AG09309 (cell line): ENCODE measurements at places on chromosomes 2 and 18.

DNA sequence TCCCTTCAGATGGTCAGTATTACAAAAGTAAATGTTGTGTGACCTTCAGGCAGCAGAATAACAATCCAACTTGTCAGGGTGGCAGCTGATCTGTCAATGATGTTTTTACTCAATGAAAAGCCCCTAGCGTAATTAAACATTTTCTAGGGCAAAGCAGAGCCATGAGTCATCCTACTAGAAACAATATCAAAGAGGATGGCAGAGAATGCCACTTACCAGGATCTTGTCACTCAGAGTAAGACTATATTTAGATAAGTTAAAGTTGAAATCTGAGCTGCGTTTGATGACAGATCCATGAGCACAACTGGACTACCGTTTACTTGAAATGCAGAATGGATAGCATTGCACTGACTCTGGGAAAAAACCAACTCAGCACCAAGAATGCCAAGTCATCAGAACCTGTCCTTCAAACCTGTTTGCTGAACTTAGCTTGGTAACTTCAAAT is 612.6 kb upstream of the ACVR2A start:
- DNase-seq = no peak

DNA sequence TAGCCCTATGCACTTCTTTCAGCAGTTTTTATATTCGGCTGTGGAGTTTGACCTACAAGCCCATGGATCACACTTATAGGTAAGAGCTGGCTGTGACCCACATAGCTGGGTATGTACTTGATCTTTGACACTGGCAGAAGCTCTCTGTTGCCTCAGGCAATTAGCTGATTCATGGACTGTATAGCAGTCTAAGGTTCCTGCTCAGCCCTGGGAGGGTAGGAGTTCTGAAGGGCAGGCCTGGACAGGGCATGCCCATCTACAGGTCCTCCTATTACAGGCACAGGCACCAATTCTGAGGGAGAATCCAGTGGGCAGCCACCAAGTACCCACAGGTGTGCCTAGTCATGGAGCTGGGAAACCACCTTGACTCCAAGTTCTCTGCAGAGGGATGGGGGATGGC is 301.8 kb upstream of the GALNT5 start:
- DNase-seq = no peak

GRCh38 chr2:46535896-46536295 is 56.5 kb downstream of the TMEM247 start:
- no peak for DNase-seq

DNA sequence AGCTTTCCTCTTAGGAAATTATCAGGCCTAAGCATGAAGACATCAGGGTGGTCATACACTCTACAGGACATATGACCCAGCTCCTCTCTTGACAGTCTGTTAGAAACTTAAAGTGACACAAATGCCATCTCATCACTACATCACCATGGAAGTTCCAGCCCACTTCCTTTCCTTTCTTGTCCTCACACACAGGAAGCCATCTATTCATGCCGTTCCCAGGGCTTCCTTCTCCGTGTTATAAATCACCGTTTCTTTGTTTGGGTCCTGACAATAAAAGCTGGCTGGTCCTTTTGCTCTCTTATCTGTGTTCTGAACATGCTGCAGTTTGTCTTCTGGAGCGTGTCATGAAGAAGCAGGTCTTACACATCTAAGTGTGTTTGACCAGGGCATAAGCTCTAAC is 692.1 kb upstream of the CELF4 start:
- no peak for DNase-seq

GRCh38 chr2:216491793-216492596 is 6.6 kb upstream of the RPL37A start:
- no peak for DNase-seq

DNA sequence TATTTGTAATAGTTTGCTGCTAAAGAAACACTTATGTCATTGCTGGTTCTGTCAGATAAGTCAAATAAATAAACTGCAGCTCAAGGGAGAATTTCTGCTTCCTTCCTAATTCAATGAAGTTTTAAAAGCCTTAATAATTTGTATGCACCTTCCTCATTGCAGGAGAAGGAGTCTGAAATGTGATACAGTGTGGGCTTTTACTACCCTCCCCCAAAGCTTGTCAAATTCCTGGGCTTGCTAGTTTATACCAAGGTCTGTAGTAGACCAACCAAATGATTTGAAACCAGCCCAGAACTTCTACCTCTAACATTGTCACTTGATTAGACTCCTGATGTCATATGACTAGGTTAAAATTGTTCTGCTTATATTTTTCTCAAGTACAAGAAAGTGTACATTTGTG is 131.8 kb downstream of the DTNA start:
- no peak for DNase-seq

DNA sequence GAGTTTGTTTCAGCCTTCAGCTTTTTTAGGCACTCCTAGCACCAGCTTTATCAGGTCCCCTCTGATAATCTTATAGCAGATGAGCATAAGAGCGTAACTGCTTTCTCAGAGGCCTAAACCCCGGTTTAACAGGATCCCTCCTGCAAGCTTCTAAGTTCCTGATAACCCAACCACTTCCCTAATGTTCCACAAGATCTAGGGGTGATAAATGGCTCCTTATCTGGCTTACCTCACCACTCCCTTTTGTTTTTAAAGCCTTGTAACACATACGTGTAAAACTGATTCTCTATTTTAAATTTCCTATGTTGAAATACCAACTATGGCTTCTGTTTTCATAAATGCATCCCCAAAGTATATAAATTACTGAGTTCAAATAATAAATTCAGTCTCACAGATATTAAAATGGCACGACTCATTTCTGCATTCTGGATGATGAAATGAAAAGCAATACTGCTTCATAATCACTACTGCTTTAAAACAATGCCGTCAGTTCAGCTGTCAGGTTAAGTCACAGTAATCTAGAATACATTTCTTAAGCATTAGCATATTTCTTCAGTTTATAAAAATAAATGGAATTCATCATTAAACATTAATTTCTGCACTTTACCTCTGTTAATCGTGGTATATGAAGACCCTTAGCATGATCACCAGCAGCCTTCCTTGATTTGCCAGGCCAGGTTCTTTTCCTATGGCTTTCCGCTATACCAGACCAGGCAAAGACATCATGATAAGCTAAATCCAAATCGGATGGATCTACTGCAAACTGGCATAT is 126.3 kb downstream of the C2orf74 start:
- DNase-seq = no peak

DNA sequence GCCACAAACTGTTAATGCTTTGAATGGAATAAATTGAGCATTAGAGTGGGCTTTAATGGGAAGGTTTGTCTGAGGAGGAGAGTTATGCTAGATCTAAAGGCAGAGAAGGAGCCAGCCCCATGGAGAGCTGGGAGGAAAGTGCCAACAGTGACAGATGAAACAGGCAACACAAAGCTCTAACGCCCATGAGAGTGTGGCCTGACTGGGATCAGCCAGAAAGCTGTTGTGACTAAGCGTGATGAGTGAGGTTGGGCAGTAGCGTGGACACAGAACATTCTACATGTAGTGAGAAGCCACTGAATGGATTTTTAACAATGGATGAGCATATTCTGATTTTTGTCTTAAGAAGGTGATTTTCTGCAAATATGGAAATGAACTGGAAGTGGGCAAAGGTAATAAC is 185.3 kb upstream of the SIX2 start:
- DNase-seq = no peak

GRCh38 chr2:240906141-240906910 is at the start of gene CROCC2:
Gene CROCC2, plus strand, starts transcription at chr2:240906336. Its CDS starts 178 bp downstream, at chr2:240906514.
- DNase-seq = no peak

DNA sequence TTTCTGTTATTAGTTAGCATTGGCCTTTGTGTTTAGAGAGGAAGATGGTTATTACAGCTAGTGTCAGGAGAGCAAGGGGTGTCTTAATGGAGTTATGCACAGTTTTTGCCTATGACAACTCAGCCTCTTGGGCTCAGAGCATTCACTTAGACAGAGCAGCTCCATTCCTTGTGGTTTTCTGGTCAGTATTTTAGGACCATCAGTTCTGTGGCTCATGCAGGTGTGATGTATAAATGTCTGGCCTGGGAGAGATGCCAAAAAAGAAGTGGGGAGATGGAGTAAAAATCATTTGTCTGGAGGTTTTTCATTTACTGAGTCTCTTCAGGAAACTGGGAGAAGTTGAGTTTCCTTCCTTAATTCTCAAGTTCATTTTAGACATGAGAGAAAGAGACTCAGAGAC is 79.7 kb downstream of the PRKCE start:
- no peak for DNase-seq

DNA sequence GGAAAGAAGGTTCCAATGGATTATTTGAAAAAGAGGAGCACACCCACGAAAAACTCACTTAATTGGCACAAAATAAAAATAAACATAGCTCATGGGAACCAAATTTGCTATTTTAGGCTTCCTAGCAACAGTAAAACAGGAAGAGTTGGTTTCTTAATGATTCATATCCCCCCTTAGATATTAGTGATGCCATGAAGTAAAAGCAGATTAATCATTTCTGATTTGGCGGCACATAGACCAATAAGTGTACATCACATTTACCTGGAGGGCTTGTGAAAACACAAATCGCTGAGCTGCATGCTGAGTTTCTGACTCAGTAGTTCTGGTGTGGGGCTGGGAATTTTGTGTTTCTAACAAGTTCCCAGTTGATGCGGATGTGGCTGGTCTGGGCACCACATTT is 260.4 kb downstream of the SLC4A3 start:
- no peak for DNase-seq

DNA sequence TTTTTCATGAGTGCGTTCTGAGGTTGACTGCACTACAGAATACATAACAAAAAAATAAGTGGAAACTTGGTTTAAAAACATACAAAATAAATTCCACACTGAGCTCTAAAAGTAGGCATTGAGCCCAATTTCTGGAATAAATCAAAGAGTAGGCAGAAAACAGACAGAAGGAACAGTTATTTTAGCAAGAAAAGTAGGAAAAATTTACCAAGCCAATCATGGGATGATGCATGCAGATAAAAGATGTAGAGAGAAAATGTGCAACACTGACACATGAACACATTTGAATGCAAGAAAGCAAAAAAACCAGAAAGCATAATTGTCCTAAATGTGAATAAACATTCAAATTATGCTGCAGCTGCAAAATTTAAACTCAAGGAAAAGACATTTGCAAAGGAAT is 308.3 kb downstream of the DLGAP1 start:
- no peak for DNase-seq

GRCh38 chr2:11613297-11613696 is 56.7 kb downstream of the NTSR2 start:
- no peak for DNase-seq

GRCh38 chr2:134952608-134953007 is 34.0 kb downstream of the CCNT2 start:
- DNase-seq = no peak

GRCh38 chr2:9266711-9267110 is 60.1 kb downstream of the ASAP2 start:
- DNase-seq = no peak

GRCh38 chr18:41269294-41269693 is 685.7 kb upstream of the PIK3C3 start:
- no peak for DNase-seq

- DNase-seq = no peak
Measured at GRCh38 chr2:24926602-24927252, 6.7 kb upstream of the ADCY3 start.

- DNase-seq = no peak
Measured at GRCh38 chr2:209577376-209578357, 153.8 kb downstream of the MAP2 start.

GRCh38 chr2:86105252-86105968 is at the start of gene POLR1A:
Gene POLR1A, minus strand, starts transcription at chr2:86105886. Its CDS starts 110 bp downstream, at chr2:86105776.
- peak; percentile 78 for DNase-seq

- DNase-seq = no peak
Measured at GRCh38 chr2:229765721-229766120, 51.4 kb upstream of the DNER start.

GRCh38 chr2:86138736-86139625 is 32.9 kb downstream of the PTCD3 start:
- DNase-seq = no peak

DNA sequence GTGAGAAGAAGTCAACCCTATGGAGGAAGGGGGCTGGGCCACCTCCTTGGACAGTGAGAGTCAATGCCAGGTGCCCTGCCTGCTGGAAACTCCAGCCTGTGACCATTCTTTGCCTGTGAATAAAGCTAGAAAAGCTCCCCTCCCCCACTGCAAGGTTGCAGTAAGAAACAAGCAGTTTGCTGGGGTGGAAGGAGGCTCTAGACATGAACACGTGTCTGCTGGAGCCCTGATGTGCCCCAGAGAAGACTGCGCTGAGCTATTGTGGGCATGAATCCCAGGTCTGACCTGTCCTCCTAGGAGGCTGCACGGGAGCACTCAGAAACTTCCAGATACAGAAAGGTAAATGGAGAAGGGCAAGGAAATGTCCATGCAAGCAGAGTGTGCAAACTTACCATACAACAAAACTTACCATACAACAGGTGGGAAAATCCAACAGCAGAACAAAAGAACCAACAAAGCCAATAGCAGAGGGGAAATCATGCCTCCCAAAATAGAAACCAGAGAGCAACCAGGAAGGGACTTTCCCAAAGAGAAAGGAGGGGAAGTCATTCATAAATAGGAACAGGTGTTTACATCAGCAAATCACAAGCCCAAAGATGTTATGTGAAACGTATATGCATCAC is 278.7 kb downstream of the BCL2 start:
- no peak for DNase-seq

- DNase-seq = no peak
Measured at GRCh38 chr2:27427863-27428212, 593 bp upstream of the NRBP1 start.

DNA sequence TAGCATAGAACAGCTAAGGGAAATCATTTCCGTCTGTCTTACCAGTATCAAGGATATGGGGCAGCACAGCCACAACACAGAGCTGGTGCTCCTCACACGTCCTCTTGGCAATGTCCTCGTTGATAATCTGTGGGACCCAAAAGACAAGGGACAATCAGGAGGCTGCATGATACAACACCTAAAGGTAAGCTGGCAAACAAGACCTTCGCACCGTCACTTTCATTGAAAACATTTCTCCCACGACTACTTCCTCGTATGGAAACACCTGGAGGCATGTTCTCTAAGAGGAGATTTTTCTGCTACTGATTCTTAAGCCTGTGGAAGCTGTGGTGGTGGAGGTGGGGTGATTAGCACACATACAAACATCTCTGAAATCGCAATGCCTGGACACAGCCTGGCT is 23.7 kb downstream of the PDIA6 start:
- no peak for DNase-seq

DNA sequence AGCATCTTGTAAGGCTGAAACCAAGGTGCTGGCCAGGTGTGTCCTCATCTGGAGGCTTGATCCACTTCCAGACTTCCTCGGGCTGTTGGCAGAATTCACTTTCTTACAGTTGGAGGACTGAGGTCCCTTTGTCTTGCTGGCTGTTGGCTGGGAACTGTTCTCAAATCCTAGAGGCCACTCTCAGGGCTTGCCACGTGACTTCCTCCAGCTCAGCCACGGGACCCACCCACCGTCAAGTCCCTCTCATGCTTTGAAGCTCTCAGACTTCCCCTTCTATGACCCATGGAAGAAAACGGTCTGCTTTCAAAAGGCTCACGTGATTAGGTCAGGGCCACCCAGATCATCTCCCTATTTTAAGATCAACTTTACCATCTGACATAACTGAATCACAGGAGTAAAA is 77.1 kb downstream of the SMAD4 start:
- DNase-seq = no peak
